ENCODE measurements at places on chromosomes 5 and 9. TPM values are rescaled to one million over a fixed set of nuclear protein-coding genes. Genes with fewer than 3 reads are reported as not detected.

DNA sequence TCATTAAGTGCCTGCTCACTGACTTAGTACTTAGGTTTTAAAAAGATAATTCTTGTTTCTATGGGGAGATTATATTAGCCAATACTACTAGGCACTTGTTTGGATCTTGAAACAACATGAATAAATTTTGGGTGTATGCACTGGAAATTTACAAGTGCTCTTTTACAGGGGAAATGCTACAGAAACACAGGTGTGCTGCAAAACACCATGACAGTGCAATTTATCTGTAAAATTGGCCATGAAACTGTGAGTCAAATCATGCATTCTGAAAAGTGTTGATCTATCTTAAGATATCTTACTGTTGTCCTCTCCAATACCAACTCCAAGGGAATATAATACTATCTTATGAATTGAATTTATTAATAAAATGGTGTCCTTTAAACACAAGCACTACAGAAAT lies 12.1 kb upstream of the PCDHB1 start:
- DNase-seq, result no peak

DNA sequence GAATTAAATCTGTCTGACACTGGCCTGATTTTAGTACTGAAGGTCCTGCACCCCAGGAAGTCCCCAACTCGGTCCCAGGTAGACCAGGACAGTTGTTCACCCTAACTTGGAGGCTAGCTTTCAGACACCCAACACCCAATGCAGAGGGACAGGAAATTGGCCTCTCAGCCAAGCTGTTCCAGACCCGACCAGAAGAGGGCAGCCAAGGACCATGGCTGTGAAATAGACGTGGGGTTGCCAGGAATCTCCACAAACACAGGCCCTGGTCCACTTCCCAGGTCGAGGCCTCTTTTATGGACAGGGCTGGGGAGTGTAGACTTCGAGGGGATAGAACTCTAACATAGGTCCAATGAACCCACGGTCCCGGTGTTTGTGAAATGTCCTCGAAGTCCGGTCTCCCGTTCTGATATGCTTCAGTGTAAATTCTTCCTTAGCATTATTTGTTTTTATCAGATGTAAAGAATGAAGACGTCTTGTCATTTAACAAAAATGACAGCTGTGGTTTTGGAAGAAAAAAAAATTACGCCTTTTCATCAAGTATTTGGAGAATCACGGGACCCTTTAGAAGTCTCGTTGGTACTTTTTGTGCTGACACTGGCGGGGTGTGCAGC lies 260.3 kb upstream of the ADAMTS16 start:
- DNase-seq, result peak; percentile 75

- peak; percentile 73 for DNase-seq
Measured at GRCh38 chr5:138180183-138180782, 1.4 kb downstream of the KIF20A start.

GRCh38 chr9:121071370-121071755 lies 3.4 kb upstream of the CNTRL start:
- DNase-seq, result no peak

ZFP37 gene
- polyA plus RNA-seq, result 12.6 TPM

DNA sequence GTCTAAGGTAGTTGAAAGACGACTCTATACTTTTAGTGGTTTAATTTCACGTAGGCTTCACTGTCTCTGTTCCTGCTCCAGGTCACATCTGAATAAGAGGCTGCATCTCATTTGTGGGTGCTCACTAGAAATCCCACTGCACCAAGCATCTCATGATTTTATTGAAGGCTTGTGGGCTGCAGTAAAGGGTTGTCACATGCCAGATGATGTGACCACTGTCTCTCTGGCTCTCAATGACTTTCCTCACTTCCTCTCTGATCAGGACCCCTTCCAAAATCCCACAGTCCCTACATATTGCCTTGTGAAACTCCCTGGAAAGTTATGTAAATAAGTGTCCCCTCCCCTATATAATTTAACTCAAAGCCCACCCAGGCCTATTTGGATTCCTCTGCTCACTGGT lies 8.9 kb upstream of the ZCCHC10 start:
- no peak for DNase-seq

GRCh38 chr9:123860603-123861002 lies 69.3 kb downstream of the DENND1A start:
- peak; percentile 65 for DNase-seq

DNA sequence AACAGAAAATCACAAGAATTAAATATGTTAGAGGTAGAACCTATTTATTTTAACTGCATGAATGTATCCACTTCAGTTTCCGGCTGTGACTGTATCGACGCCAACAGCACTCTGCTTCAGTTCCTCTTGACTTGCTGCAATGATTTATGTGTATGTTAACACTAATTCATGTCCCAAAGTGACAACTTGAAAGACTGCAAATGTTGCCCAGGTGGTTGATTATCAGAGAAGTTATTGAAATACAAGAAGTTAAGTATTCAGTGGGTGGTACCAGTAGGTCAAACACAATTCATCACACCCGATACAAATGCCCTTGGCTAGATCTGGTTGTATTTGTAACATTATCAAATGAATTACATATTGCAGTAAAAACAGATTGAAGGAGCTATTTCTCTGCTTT lies 622.7 kb upstream of the CDH18 start:
- no peak for DNase-seq

PCDHGB3 gene
- polyA plus RNA-seq, result 8.4 TPM

GNA14 gene
- 3.3 TPM for polyA plus RNA-seq

GRCh38 chr9:20187318-20187717 lies 398.5 kb upstream of the SLC24A2 start:
- no peak for DNase-seq

SPACA9 gene
- 15.1 TPM for polyA plus RNA-seq

DNA sequence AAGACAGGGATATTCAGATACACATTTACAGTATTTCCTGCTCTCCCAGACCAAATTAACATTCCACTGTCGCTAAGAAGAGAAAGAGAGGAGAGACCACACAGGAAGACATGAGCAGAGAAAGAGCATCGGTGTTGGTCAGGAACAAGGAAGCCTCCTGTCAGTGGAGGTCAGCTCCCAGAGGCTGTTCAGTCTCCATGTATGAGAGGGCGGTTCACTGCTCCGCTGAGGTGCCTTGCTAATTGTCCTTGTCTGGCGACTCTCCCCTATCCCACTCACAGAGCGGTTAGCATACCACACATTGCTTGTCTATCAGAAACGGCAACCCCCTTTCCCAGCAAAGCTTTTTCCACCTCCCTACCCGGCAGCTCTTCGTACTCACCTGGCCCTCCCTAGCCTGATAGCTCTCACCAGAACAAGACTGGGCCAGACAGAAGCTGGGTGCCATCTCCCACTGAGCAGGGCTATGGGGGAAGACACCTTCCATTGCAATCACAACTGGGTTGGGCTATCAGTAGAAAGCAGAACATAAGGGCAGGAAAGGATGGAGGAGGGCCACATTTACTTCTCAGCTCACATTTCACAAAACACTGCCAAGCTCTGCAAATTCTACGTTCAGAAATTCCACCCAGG lies 58.6 kb upstream of the LMNB1 start:
- DNase-seq, result no peak

DNA sequence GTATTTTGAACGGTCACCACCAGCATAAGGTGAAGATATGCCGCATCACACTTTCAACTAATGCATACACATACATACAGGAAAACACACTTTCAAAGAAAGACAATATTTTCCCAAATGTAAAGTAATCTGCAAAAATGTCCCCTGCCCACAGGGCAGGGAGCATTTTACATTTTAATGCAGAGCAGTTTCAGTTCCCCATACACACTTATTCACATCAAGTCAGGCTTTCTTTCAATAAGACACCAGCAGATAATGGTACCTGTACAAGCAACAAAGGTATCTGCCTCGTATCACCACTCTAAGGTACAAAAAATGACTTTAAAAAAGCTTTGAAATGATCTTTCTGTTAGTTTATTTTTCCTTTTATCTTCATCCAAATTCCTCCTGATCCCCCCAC lies 247.1 kb upstream of the CCNG1 start:
- no peak for DNase-seq

OR1J2 gene
- not detected for polyA plus RNA-seq

DNA sequence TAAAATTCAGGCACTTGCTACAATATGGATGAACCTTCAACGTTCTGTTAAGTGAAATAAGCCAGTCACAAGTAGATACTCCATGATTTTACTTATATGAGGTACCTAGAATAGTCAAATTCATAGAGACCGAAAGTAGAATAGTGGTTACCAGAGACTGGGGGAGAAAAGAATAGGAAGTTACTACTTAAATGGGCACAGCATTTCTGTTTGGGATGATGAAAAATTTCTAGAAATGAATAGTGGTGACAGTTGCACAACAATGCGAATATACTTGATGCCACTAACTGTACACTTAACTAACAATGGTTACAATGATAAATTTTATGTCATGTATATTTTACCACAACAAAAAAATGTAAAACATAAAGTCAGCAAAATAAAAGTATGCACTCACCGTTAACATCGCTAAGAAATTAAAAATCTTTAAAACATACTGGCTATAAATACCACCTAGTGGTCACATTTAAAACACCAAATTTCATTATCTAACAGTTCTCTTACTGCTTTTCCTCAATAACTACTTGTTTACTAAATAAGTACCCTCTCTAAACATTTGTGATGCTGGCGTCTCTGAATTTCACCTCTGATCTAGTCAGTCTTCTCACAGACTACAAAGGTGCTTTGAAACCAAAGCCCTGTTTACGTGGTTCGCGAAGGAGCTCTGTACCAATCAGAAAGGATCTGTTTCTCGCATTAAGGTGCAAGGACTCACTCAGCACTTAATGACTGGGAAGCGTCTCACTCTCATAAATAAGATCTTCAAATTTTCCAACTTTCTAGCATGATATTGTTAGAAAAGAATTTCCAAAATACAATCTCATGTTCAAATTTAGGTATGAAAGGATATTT lies 22.7 kb downstream of the KIF3A start:
- DNase-seq, result peak; percentile 16

GRCh38 chr9:12329623-12329985 lies 363.6 kb upstream of the TYRP1 start:
- no peak for DNase-seq

DNA sequence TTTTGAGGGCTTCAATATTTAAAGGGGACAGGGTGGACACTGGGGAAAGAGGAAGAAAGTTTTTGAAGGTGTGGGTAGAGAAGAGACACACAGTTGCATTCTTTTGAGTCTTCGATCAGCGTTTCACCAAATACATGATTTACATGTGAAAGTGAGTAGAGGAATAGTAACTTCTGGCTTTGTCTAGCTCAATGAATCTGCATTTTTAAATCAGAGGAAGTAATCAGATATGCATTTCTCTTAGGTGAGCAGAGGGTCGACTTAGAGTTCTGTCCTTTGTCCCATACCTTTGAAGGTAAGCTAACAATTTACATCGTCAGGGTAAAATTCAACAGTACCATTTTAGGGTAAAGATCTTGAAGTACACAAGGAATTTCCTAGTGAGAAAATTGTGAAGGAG lies 406.4 kb upstream of the ZNF462 start:
- no peak for DNase-seq

Data from spinal cord (tissue), 10 donors.